ENCODE measurements at places on chromosomes 1 and 21.
A peak's percentile ranks its signal among the peaks of the same experiment; 100 is the strongest.

- no peak for DNase-seq
Observed at GRCh38 chr1:183841950-183842794, 37.3 kb downstream of the RGL1 start.

DNA sequence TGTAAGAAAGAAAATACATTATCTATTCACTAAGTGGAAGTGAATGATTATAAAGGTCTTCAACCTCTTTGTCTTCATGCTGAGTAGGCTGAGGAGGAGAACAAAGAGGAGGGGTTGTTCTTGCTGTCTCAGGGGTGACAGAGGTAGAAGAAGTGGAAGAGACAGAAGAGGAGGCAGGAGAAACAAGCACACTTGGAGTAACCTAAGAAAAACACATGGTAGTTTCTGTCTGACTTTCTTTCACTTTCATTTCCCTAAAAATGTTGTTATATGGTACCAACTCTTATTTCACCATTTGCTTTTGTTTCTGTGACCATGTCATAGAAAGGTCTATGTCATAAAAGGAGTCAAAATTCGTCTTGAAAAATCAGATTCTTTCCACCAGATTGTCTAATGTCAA, 696.6 kb upstream of the BRINP3 start:
- no peak for DNase-seq

DNA sequence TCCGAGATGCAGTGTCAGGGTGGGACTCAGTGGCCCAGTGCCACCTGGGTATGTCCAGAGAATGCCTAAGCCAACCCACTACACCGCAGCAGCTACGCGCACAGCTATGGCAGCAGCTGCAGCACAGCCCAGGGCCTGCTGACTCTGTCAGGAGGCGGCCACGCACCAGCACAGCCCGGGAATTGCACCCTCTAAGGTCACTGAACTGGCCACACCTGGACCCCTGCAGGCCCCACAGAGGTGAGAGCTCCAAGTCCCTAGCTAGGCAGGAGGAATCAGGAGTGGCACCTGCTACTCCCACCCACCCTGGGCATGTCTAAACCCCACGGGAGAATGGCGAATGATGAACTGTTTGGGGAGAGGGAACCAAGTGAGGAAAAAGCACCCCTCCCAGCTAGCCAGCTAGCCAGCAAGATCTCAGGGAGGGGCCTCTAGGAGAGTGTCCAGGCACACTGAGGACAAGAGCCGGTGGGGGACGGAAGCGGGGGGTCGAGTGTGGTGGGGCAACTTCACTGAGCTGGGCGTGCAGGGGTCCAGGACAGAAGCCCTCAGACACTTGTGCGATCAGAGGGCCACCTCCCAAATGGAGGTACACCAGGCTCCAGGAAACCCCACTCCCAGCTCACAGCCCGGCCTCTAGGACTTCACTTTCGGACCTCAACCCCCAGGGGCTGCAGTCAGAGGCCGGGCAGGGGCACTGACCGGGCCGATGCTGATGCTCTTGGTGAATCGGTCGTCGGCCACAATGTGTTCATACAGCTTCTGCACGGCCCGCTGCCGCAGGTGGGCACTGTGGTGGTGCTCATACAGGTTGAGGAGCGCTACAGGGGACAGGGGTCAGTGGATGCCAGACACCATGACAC, 13.9 kb downstream of the LSS start:
- DNase-seq = no peak

DNA sequence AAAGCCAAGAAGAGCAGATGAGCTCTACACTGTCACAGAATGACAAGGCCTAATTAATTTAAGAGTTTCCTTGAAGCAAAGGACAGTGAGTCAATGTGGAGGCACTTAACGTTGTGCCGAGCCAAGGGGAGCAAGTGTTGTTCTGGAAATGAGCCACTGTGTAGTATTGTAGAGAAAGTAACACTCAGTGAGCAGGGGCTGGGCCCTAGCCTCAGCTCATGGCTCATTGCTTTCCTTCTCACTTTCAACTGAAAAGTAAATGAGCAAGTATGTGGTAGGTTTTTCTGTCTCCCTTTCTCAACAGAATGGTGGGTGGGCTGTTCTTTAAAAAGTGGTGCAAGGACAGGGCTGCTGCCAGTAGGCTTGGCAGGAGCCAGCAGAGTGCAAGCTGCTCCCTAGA, 11.8 kb upstream of the KIAA0040 start:
- DNase-seq = no peak

- no peak for DNase-seq
Observed at GRCh38 chr1:118896416-118896815, 91.7 kb downstream of the TBX15 start.

DNA sequence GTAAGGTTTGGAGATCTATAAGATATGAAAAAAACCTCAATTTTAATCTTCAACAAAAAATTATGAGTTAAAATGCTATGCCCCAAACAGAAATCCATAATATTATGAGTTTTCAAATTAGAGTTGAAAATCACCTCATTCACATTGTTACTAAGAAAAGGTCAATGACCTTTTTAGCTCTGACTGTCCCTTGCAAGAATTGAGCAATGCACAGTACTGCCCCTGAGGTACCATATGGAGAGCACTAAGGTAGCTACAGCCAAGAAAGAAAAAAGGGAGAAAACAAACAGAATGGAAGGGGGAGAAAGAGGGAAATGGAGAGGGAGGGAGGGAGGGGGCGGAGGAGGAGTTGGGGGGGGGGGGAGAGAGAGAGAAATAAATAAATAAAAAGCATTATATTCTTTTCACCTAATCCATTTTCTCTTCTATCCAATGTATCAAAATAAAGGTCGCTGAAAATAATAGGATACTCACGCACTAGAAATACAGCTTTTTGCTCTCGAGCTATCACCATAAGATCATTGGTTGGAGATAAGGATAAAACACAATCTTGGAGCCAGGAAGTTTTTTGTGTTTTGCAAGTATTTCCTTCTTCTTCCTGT, 58.8 kb downstream of the RAB3GAP2 start:
- DNase-seq = no peak

GRCh38 chr1:99441299-99442095, 177.2 kb downstream of the PLPPR4 start:
- DNase-seq = no peak

DNA sequence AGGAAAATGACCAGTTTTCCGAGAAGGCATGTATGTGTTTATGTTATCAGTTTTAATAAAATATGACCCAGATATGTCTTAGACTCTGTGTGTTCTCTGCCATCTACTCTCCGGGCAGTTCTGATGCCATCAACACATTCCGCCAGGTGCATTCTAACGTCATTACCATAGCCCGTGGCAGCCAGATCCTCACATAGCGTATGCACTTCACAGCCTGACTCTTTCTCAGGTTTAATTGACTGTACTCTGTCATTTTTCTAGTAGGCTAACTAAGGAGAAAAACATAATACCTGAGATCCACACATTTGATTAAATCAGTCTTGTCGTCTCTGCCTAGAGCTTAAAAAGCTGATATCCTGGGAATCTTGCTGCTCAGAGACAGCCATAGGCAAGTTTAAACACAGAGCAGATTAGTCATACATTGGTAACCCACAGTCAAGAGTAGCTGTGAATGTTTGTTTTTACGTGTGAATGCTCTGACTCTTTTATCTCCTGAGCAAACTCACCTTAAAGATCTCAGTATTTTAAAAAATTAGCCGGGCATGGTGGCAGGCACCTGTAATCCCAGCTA, 175.9 kb downstream of the GREM2 start:
- DNase-seq = no peak

GRCh38 chr1:183293241-183293640, 107.2 kb downstream of the LAMC2 start:
- DNase-seq = no peak

GRCh38 chr1:95169548-95169947, 52.4 kb downstream of the TLCD4 start:
- no peak for DNase-seq

DNA sequence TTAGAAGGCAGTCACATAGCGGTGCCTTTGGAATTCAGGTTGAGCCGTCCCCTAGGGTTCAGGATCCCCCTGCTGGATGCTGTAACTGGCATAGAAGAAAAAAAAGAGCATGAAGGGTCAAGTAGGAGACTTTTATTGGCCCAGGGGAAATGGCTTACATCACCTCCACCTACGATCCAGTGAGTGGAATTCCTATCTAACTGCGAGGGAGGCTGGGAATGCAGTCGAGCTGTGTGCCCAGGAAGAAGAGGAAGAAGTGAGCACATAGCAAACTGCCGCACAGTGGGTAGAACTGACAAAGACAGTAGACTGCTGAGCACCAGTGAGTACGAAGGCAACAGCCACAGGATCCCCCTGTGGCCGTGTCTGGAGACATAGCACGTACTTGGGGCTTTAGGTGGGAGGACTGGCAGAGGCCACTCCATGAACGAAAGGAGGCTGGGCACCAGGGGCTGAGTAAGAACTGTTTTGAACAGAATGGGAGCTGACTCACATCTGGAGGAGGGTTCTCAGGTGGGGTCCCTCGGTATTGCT, 79.2 kb downstream of the RNF220 start:
- DNase-seq = no peak

GRCh38 chr21:34730194-34730593, 61.4 kb downstream of the CLIC6 start:
- DNase-seq = no peak

DNA sequence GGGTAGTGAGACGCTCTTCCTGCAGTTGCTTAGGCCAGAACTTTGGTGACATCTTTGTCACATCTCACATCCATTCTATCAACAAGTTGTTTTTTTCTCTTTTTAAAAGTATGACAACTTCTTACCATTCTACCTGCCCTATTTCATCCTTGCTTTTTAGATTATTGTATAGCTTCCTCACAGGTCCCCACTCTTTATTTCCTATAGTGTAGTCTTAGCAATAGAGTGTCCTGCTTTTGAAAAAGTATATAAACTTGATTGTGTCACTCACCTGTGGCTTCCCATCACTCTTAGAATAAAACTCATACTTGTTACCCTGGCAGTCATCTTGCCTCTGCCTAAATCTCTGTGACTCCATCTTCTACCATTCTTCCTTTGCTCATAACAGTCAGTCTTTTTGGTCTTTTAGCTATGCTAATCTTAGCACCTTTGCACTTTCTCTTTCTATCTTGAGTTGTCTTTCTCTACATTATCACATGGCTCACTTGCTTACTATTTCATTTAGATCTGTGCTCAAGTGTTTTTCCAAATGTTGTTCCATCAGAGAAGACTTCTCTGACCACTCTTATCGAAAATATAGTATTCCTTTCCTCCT, 9.5 kb downstream of the CDC73 start:
- no peak for DNase-seq

DNA sequence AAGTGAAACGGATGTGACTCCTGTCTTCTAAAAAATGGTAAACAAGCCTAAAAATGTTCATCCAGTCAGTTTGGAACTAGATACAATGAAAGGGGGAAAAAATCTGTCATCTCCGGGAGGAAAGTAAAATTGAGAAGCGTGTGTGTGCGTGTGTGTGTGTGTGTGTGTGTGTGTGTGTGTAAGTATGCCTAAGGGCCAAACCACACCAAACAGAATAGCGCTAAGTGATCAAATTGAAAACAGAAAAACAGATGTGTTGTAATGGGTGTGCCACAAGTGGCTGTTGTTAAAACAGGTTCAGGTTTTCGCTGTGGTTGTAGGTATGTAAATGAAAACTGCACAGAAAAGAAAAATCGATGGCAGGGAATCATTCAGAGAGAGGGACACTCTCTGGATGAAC, 106.7 kb downstream of the RNF220 start:
- no peak for DNase-seq

GRCh38 chr1:218521414-218522169, 176.5 kb downstream of the TGFB2 start:
- DNase-seq = peak; percentile 25

GRCh38 chr1:112707221-112708001, 484 bp upstream of the RHOC start:
- DNase-seq = peak; percentile 68

GRCh38 chr1:228452194-228453021, 34.8 kb upstream of the RNF187 start:
- DNase-seq = no peak

DNA sequence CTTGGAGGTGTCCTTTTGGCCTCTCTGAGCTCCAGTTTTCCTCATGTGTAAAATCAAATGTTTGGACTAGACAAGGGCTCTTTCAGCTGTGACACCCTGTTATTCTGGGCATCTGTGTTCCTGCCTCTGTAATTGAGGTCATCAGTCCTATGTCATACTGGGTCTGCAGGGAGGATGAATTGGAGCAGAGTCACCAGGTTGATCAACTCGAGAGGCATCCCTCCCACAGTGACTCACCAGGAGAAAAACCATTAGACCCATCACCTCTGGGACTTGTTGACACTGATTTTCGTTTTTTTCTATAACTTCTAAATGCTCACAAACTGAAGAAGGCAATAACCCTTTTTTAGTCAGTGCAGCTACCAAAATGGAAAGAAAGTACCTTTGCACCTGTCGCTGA, 82.2 kb downstream of the ST6GALNAC5 start:
- DNase-seq = no peak

DNA sequence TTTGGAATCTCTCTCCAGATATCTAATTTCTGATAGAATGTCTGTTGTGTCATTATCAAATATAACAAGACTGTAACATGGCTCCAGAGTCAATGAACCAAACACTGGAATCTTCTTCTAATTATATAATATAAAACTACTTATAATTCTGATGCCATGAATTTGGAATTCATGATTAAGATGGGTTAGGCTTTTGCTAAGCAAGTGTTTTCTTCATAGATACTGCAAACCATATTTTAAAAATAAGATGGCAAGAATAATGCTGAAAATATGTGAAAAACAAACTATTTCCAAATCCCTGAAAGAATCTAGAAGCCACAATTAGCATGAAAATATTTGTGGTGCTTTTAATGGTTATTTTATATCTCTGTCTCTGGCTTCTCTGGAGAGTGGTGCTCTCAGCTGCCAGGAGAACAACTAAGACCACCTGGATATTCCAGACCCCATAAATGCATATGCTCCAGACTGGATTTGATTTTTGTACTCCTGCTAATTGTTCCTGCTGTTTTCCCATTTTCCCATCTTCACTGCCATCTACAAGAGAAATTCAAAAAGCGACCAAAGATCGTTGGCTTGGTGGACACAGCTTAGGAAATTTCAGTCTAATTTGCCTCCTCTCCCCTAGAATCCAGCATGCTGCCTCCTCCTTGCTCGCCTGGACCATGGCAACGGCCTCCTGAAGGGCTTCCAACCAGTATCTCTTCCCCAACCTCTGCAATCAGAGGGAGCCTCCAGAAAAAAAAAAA, 418.9 kb downstream of the SETD4 start:
- no peak for DNase-seq

- no peak for DNase-seq
Observed at GRCh38 chr1:219074084-219074728, 99.5 kb upstream of the LYPLAL1 start.

DNA sequence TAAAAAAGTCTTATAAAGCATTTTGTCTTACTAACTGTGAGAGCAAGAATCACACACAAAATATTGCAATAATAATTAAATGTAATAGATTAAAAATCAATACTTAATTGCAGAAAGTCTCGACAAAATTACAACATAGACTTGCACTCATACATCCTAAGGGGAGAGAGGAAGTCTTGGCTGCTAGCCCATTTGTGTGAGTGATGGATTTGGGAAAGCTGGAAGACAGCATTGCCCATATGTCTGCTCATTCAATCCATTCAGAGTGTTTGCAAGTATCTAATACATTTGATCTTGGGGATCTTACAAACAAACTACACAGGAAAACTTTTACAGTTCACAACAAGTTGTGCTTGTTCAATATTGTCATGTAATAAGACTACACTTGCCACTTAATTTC, 140.5 kb downstream of the COL11A1 start:
- DNase-seq = no peak

All from activated CD8-positive, alpha-beta memory T cell treated with anti-CD3 and anti-CD28 coated beads, Interleukin-2, amount 50 U/mL, for 4 hours (primary cell).